ENCODE measurements at places on chromosomes 6 and 20.

DNA sequence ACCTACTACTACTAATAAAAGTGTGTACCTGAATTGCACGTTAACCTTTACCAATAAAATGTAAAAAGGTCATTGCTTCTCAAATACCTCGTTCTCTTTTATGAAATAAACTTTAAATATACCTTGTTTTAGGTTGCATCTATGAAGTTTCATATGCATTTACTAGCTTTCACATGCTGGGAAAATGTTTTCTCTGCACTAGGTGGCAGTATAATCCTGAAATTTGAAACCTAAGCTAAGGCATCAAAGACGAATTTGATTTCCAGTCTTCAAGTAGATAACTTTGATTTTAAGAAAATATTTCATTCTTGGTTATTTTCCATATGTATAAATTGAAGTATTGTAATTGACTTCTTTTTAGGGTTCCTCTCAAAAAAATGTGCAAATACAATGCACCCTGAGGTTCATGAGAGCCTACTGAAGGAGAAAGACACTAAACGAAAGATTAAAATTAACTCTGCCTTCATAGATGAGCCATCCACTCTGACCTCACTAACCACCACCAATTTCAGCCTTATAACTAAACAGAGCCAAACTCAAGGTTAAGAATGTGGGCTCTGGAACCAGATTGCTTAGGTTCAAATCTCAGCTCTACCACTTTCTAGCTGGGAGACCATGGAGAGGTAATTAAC is 7.3 kb upstream of the COL9A1 start:
- peak; percentile 19 for DNase-seq

DNA sequence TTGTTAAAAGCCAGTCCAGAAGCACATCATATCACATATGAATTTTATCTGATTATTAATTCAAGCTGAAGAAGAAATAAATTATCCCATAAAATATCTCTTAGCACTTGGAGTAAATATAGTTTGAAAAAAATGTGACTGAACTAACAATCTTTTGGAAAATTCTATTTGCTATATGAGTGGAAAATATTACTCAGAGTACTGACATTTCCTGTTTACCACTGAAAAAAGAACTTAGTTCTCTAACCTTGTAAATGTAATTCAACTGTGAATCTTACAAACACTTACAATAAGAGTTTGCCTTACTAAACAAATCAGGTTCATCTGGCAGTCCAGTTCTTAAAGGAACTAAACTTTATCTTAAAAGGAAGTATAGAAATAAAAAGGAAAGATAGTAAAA is 44.2 kb downstream of the MOXD1 start:
- DNase-seq, result no peak

DNA sequence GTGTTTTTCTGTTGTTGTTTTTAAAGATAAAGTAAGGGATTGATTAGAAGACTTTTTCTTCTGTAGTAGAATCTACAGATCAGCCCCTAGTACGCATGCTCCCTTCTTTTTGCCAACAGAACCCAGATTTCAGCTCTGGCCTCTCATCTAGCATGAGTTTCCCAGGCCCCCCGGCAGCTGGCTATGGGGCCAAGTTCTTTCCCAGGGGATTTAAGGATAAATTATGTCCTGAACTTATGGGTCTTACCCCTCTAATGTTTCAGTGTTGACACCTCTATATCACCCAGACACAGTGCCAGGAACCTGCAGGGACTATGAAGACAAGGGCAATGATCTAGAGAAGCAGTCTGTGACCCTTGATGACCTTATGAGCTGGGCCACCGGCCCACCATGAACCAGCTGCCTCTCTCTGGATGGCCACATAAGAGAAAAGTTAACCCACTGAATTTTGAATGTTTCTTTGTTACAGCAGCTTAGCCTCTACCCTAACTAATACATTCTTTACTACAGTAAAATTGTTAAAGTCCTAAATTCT is 150.5 kb downstream of the UNC5CL start:
- no peak for DNase-seq

- no peak for DNase-seq
Measured at GRCh38 chr6:4466261-4466660, 309.9 kb upstream of the CDYL start.

GRCh38 chr20:62339647-62340062 is 27.5 kb downstream of the LAMA5 start:
- DNase-seq, result peak; percentile 93

DNA sequence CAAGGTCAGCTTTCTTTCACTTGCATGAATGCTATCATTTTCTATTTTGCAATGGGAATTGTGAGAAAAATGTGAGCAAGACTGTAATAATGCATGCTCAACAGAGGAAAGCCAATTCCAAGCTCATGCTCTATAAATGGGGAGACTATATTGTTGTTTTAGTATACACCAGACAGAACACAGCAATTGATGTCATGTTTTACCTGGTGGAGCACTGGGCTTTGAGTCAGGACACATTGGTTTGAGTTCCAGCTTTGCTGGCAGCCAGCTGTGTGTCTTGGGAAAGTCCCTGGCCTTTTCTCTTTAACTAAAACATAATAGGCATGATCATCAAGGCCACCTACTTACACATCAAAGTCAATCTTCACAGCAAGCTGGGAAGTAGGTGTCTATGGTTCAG is 83.3 kb downstream of the FOXA2 start:
- no peak for DNase-seq

GRCh38 chr6:162363757-162364156 is 363.8 kb downstream of the PRKN start:
- no peak for DNase-seq

- DNase-seq, result no peak
Measured at GRCh38 chr6:40349123-40349900, 237.9 kb downstream of the LRFN2 start.

DNA sequence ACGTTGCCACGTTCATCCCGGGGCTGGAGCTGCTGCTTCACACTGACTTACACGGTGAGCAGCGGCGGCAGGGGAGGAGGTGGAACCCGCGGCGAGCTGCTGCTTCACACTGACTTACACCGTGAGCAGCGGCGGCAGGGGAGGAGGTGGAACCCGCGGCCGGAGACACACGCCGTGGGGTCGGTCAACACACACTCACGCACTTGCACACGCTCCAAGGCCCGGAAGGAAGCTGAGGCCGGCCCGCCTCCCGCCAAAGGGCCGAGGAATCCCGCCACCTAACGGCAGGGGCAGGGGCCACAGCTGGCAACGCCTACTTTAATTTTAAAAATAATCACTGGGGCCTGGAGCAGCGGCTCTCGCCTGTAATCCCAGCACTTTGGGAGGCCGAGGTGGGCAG is 94.4 kb upstream of the FOXC1 start:
- no peak for DNase-seq

DNA sequence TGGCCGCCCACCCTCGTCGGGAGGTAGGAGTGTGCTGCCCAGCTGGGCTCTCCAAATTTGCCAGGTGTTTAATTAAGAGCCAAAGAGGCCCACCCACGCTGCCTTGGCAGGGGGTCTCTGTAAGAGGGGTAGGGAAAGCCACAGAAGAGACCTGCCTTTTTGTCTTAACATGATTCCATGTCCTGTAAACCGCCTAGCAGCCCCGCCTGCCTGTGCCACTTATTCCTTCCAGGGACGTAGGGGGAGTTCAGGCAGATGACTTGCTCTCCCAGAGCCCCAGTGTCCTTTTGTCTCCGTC is 2.1 kb downstream of the FAM210B start:
- DNase-seq, result no peak
